Cerebellum (tissue), 4 donors: ENCODE measurements at places on chromosomes 1 and 21.
A peak's percentile ranks its signal among the peaks of the same experiment; 100 is the strongest.

DNA sequence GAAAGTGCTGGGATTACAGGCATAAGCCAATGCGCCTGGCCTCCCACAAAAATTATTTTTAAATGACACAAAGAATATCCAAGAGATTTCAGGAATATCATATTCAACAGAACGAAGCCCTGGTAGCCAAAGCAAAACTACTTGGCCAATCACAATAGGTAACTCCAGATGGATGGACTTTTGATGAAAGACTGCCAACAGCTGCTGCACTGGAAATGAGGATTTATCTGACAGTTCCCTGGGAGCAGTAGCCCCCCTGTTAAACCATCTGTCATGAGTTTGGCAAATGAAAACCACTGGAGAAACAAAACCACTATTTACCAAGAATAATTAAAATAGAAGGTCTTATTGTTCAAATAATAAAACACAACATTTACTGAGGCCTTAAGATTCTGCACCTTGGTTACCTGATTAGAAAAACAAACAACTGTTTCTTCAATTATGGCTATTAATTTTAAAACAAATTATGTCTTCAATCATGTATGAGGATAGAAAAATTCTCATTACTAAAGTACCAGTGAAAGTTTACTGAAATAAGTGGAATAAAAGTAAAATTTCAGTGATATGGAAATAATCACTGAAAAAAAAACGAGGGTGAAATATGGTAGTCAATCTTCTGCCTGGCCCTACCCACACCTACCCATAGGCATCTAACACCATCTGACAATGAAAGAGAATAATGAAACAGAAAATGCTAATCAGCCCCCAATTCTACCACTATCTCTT, 34.3 kb upstream of the PSMG1 start:
- no peak for DNase-seq

- DNase-seq: peak; percentile 52
Measured at GRCh38 chr1:220680085-220680687, 10.0 kb upstream of the C1orf115 start.

GRCh38 chr1:3072391-3073185, 3.6 kb downstream of the PRDM16 start:
- no peak for DNase-seq

DNA sequence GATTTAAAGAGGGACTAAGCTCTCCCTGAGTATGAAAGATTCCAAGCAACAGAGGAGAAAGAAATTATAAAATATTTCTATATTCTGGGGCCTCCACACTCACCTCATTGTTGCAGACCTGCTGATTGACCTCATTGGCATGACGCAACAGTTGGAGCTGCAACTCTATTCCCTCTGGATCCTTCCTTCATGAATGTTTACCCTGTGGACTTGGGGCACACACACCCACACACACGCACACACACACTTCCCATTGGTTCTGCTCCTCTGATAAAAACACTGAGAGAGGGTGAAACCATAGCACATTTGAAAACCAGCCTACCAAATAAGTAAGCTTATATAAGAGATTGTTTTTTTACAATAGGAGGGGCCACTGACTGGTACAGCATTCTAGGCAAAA, 159.1 kb downstream of the BRINP2 start:
- DNase-seq: no peak

DNA sequence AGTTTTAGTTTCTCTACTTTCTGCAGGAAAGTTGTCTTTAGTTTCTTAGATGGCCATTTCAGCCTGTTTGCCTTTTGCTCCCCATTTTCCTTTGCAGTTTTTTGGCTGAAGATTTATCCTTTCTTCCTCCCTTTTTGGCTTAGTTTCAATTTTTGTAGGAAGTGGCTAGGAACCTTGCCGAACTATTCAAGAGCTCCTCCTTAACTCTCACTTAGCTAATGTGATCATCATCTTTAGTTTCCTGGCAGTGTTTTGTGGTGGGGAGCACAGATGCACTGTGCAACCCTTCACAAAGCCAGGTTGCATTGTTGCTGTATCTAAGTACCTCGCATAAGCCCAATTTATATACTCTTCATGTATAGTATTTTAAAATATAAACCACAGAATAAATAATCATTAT, 28.8 kb upstream of the CCDC181 start:
- no peak for DNase-seq

GRCh38 chr1:10803971-10804820, 7.8 kb upstream of the CASZ1 start:
- DNase-seq: no peak

GRCh38 chr1:69739251-69739605, 171.5 kb downstream of the LRRC7 start:
- no peak for DNase-seq
